ENCODE measurements at places on chromosomes 2 and 18.

DNA sequence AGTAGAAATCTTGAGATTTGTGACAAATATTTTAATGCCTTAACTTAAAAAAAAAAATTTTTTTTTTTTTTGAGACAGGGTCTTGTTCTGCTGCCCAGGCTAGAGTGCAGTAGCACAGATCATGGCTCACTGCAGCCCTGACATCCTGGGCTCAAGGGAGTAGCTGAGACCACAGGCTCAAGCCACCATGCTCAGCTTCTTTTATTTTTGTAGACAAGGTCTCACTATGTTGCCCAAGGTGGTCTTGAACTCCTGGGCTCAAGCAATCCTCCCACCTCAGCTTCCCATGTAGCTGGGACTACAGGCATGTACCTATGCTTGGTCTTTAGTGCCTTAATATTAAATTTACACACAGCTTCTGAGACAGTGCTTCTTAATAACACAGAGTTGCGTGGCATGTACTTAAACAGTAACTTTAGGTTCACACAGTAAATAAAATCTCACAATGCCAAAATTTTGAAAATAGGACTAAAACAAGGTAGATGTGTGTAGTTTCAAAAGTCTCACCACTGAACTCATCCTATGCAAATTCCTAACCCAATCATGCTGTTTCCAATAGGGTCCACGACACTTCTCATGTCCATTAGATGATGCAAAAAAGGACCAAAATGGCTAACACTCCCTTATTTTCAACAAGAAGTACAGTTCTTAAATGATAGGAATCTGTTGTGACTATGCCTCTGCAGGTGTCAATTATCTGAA lies 4.1 kb downstream of the HSPD1 start:
- DNase-seq = no peak

DNA sequence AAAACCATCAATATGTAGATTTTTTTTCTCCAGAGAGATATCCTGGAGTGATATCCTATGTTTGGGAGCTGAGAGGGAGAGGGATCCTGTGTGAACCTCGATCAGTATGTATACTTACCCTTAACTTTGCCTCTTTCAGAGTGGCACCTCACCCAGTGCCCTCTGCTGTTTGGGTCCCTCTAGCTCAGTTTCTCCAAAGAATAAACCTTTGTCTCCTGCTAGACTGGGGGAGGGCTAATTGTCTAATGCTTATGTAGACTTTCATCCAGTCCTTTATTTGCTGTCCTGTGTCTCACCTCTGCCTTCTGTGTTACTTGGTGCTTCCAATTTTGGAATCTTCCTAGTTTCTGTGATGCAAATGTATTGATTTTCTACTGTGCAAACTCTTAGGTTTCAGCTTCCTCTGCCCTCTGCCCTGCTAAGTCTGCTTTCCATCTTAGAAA lies 48.4 kb downstream of the MTX2 start:
- DNase-seq = no peak

DNA sequence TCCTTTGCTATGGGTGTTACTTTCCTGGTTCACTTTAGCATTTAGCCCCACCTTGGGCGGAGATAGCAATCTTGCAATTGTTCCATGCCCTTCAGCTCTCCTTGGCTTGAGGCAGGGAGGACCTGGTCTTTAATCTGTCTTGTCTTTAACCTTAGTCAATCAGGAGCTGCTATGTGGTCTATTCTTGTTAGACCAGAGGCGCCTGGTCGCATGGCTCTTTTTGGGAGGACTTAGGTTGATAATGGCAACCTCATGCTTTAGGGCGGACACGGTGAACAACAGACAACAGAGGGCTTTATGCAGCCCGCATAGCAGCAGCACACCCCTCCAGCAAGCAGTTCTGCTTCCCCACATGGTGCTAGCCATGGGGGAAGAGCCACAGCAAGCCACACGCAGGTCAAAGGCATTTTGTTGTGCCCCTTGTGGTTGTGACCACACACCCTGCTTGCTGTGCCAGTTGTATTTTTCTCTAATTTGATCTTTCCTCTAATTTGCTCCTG lies 17.7 kb upstream of the ZDBF2 start:
- DNase-seq = no peak

- DNase-seq = no peak
Measured at GRCh38 chr2:64470071-64470470, 16.1 kb downstream of the LGALSL start.

- DNase-seq = no peak
Measured at GRCh38 chr18:67651438-67651837, 134.9 kb upstream of the DSEL start.

DNA sequence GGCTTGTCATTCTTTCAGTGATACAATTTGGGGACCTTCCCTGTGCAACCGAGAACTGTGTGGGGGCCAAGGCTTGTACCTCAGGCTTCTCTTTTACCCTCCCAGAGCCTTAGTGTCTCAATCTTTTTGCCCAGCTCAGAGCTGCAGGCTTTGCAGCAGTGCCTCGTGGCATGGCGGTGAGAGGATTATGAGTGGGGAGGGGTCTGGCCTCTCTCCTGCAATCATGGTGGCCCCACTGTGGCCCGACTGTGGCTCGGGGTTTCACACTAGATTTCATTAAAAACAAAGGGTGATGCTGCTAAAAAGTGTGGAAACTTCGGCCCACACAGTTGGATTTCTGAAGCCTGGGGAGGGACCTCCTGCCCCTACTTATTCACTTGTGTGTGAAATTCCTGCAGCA lies 75.5 kb downstream of the CAPN13 start:
- DNase-seq = no peak

DNA sequence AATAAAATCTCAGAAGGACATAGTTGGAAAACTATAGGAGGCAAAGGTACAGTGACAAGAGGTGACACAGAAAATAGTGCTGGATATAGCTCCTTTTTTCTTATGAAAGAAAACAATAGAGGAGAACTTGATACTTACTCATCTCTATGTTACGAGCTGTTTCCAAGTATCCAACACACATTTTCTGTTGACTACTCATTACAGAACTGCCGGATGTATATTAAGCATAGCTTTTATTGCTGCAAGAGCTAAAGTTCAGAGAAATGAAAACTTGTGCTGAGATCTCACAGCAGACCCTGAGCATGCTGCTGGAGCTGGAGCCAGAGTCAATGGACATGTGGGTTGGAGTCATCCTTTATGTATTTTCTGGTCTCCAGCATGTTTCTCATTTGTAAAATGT lies 210.0 kb upstream of the NT5C1B start:
- no peak for DNase-seq

- DNase-seq = no peak
Measured at GRCh38 chr2:229646186-229646723, 68.1 kb downstream of the DNER start.

Measured in stimulated activated CD8-positive, alpha-beta memory T cell treated with anti-CD3 and anti-CD28 coated beads, Interleukin-15, amount 100 ng/mL, for 24 hours (primary cell).